Stimulated activated CD8-positive, alpha-beta memory T cell treated with anti-CD3 and anti-CD28 coated beads, Interleukin-15, amount 100 ng/mL, for 48 hours (primary cell): ENCODE measurements at places on chromosomes 6 and 20.

DNA sequence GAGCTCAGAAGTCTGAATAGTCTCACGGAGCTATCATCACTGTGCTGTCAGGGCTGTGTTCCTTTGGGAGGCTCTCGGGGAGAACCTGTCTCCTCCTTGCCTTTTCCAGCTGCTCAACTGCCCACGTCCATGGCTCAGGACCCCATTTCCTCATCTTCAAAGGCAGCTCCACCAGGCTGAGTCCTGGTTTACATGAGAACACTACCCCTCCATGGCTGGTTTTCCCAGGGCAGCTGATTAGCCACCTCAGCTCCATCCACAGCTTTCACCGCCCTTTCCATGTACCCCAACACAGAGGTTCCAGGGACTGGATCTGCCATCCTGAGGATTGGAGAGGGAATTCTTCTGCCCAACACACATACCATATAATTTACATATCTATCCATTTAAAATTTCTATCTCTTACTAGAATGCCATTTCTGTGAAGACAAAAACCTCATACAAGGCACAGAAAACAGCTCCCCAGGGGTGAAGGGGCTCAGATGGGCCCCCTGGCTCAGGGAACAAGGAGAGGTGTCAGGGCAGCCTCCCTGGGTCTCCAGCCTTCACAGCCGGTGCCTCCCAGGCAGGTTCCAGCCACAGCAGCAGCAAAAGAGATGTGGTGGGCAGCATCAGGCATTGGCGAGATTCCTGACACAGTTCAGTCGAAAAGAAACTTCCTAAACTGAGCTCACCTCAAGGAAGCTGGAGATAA lies 2.2 kb upstream of the RAET1E start:
- DNase-seq, result no peak

DNA sequence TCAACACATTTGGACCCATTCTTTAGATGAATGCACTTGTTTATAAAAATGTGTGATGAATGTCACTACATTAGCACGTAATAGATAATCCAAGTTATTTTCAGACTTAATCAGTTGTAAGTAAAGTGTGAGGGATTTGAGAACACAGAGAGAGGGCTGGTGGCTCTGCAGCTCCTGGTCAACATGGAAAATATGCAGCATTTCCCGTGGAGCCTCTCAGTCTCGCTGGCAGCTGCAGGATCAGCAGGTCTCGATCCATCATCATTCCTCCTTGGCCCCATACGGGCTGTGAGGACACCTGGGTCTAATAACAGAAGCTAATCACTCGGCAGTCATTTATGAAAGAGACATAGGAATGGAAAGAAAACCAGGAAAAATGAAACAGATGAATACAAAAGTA lies 390.2 kb downstream of the PRKN start:
- DNase-seq, result no peak

DNA sequence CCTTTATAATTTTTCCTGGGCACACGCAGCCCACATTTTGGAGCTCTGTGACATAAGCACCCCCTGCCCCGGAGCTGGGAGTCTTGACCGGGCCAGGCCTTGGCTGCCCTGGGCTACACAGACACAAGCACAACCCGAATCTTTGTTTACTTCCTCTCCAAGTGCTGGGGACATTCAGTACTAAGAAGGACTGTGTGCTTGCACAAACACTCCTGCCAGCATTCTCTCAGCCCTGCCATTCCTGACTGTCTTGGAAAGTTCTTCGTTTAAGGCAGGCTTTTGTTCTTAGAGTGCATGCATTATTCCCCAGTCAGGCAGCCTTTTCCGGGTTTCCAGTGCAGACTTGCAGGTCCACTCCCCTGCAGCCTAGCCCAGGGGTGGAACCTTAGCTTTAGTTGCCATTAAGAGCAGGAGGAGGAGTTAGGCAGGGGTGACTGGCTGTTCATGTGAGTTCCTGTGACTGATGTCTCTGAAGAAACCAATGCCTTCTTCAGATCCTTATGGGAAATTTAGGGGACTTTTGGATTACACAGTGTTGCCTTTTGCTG lies 28.6 kb downstream of the FOXO3 start:
- no peak for DNase-seq

DNA sequence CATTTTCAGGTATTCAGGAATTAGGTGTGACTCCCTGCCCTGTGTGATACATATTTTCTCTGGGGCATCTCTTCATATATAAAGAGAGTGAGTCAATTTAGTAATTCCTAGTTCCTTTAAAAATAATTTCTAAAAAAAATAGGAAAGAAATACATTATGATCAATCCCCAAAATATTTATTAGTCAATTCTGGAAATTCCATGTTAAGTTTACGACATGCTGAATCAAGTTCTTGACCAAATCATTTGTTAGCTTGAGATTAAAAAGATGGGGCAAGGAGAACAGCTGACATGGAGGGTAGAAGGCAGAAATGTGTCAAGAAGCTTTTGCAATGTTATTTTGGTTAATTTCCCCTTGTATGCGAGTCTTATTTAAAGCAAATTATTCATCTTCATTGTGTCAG lies 22.7 kb upstream of the PRDM1 start:
- DNase-seq, result no peak

GRCh38 chr6:168000198-168001028 lies 2.9 kb downstream of the KIF25 start:
- DNase-seq, result no peak

GRCh38 chr6:170186941-170187668 lies 103.8 kb downstream of the DLL1 start:
- no peak for DNase-seq

- DNase-seq, result peak; percentile 83
Observed at GRCh38 chr6:157323255-157323965, at the start of gene TMEM242. Gene TMEM242 (minus strand): TSS chr6:157323519. CDS start chr6:157323499, 20 bp downstream.

DNA sequence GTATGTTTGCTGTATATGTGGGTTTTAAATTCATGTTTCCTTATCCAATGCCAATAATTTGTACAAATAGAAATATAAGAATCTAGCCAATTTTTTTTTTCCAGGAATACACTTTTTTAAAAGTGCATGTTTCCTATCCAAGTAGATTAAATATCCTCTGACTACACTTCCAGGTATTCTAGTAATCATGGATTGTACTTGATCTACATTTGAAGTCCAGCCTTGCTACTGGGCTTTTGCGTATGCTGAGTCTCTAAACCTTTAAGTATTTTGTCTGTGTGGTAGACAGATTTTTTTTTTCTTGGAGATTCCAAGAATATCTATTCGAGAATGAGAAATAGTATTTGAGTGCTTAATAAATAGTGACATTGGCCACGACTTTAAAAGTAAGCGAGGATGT lies 188.3 kb downstream of the SASH1 start:
- no peak for DNase-seq

DNA sequence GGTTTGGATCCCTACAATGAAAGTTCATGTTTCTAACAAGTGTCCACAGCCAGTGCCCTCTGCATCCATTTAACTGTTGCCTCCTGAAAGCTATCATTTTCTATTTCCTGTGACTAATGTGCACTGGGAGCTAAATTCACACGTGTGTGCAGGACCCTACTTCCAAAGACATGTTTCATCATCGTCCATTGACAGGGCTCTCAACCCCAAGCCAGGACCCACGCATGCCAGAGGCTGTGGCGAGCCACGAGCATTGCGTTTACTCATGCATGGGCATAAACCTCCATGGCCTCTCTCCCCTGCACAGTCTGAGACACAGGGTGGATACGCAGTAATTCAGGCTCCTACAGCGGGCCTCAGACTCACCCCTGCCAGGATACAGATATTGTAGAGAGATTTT lies 153.2 kb downstream of the MAFB start:
- DNase-seq, result no peak

DNA sequence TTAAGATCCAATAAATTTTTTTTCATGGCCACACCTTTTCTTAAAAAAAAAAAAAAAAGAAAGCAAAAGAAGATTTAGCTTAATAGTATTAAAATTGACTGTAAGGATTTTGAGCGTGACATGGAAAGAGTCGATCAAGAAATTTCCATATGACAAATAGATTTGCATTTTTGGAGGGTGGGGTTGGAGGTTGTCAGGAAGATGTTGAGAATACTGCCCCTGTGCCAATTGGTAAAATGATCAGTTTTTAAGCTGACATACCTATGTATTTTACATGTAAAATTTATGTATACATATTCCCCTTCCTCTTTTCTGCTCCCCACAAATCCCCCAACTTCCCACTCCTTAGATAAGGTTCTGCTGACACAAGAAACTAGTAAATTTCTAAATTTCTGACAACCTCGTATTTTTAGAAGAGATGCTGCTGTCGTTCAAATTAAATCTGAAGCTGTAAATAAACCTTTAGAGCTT lies 520.9 kb downstream of the CD83 start:
- DNase-seq, result no peak

- no peak for DNase-seq
Observed at GRCh38 chr6:71114986-71115385, 158.1 kb upstream of the B3GAT2 start.

GRCh38 chr6:108437821-108438220 lies 122.9 kb upstream of the FOXO3 start:
- DNase-seq, result no peak

DNA sequence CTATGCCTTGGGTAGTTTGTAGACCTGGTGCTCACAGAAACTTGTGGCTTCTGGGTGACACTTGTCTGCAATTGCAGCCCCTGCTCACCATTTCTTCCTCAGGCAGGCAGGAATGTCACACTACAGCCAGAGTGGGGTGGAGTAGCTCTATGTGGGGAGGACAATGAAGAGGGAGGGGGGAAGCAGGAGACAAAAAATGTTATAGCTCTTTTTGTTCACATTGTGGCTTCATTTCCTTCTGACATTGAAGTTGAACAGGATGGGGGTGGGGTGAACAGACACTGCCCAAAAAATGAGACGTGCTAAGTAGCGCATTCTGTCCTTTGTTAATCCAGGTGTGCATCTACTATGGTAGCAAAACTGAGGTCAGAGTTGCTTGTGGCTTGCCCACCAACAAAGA lies at the start of gene THEMIS:
TSS of gene THEMIS (minus strand) at position 124 of the 400 bp plus-strand sequence. CDS start 126 bp downstream, outside the sequence.
- no peak for DNase-seq

GRCh38 chr6:10382322-10382721 lies 32.6 kb downstream of the TFAP2A start:
- no peak for DNase-seq

- DNase-seq, result no peak
Observed at GRCh38 chr6:63261820-63262219, 50.6 kb downstream of the FKBP1C start.

DNA sequence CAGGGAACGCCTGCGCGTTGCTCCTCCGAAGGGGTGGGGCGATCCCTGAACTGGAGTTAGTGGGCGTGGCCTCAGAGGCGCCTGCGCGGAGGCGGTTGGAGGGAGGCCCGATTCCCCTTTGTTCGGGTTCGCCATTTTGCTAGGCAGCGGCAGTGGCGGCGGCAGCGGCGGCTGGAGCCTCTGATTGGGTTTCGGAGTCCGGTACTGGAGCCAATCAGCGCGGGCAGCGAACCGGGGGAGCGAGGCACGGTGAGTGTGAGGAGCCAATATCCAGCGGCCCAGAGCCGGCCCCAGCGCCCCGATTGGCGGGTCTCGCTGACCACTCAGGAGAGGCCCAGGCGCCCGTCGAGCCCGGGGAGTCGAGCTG lies at the start of gene NFYA:
TSS of gene NFYA (plus strand) at position 139 of the 367 bp plus-strand sequence. CDS start 6,116 bp downstream, outside the sequence.
- DNase-seq, result peak; percentile 99

GRCh38 chr20:40646361-40646760 lies 42.7 kb downstream of the MAFB start:
- no peak for DNase-seq

- DNase-seq, result no peak
Observed at GRCh38 chr20:37828684-37829083, 74.2 kb upstream of the VSTM2L start.

DNA sequence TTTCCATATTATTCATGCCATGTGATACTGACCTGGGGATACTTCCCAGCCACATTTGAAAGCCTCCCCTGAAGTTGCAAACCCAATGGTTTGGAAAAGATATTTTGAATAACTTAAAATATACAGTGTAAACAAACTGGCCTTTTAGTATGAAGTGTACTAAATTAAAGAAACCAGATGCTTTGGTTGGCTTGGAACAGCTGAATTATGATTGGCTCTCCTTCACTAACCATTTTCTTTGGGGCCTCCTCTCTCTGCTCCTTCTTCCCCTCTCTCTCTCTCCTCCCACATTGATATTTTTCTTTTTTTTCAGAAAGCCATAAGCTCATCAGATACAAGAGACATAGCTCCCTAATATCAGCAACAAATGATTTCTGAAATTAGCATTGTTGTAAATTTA lies 166.6 kb downstream of the MTFR2 start:
- no peak for DNase-seq

DNA sequence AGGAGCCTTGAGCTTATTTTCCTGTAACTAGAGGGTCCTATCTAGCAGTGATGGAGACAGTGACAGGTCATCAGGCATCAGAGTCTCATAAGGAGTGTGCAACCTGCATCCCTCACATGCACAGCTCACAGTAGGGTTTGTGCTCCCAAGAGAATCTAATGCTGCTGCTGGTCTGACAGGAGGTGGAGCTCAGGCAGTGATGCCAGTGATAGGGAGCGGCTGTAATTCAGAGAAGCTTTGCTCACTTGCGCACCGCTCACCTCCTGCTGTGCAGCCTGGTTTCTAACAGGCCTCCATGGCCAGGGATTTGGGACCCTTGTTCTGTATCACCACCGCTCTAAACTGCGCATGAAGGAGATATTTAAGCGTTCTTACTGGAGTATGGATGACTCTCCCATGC lies 5.3 kb downstream of the KIF25 start:
- DNase-seq, result no peak

DNA sequence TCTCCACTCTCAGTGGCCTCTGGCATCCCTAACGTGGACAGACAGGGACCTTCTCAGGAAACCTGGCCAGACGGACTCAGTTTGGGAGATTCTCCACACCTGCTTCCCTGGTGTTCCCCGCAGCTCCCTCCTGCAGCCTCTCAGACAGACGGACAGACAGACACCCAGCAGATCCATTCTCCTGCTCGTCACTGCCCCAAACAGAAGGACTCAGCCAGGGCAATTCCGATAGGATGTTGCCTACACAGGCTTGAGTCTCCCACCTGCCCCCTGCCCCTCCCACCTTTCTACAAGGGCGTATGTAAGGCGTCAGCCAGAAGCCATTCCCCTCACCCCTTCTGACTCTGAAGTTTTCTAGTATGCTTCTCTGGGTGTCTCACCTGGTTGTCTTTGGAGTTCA lies 428 bp downstream of the CCM2L start:
- DNase-seq, result no peak

- DNase-seq, result no peak
Observed at GRCh38 chr6:111591370-111591900, 14.2 kb downstream of the TRAF3IP2 start.
